ENCODE measurements at places on chromosomes 6 and 20.
A peak's percentile ranks its signal among the peaks of the same experiment; 100 is the strongest.

GRCh38 chr6:53568776-53569616 lies 24.1 kb upstream of the GCLC start:
- DNase-seq = no peak

- no peak for DNase-seq
These were observed 188.9 kb downstream of the TFAP2C start for GRCh38 chr20:56817780-56818675.

DNA sequence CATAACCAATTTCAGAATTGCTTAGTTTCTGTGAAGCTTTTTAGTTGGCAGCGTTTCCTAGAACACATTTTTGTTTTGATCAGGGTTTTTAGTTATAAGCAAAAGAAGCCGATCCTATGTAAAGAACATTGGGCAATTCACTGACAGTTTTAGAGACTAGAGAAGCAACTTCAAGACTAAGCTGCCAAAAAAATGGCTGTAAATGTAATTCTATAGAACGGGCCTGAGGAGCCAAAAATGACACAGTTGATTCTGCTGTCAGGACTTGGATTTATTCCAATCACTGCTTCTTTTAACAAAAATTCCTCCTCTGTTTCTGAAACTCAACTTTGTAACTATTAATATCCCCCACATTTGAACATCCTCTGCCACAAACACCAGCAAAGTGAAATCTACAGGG lies 236.0 kb upstream of the EYS start:
- no peak for DNase-seq

DNA sequence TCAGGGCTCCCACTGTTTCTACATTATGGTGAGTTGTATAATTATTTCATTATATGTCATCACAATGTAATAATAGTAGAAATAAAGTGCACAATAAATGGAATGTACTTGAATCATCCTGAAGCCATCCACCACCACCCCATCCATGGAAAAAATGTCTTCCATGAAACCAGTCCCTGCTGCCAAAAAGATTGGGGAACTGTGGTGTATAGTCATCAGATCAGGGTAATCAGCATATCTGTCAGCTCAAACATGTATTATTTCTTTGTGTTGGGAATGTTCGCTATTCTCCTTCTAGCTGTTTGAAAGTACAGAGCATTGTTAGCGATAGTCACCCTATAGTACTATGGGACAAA lies 33.8 kb upstream of the SLC22A23 start:
- no peak for DNase-seq

- peak; percentile 28 for DNase-seq
These were observed 31.6 kb upstream of the MANEA start for GRCh38 chr6:95545686-95546085.

GRCh38 chr6:30104661-30105060 lies 8.2 kb downstream of the TRIM31 start:
- DNase-seq = no peak

GRCh38 chr20:62808211-62808865 lies 3.7 kb downstream of the OGFR start:
- DNase-seq = peak; percentile 52

GRCh38 chr6:9801249-9801754 lies 613.6 kb downstream of the TFAP2A start:
- no peak for DNase-seq

GRCh38 chr6:150905769-150906168 lies 40.3 kb downstream of the MTHFD1L start:
- no peak for DNase-seq

DNA sequence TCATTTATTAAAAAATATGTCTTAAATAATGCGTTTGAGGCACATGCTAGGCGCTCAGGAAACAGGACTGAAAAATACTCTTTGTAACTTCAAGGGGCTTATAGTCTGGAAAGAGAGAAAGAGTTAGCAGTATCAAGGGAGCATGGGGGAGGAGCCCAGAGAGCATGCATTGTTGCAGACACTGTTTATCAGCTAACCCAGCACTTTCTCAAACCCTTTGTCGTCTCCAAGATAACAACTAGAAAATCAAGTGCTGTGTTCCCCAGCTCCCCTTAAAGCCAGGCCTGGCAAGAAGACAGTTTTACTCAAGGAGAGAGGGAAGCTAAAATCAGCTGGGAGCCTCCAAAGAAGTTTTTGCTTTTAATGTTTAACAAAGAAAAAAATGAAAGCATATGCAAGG lies 98.4 kb downstream of the PERP start:
- DNase-seq = no peak

DNA sequence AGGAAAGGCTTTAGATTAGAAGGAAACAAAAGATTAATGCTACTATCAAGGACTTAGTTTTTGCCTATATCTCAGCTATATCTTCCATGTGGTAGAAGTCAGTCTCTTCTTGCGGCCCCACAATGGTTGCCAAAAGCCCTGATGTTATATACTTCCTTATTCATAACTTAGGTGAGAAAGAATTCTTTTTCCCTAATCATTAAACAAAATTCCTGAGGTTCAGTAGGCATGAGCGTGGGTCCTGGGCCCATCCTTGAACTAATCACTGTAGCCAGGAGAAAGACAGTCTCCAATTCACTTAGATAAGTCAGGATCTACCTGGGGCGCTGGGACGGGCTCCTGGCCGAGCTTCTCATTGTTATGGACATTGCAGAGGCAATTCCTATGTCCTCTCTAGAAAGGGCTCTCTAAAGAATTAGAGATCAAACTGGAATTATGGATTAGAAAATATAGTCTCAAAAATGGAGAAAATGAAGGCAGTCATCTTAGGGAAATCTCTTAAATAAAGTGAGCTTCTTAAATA lies 134.3 kb downstream of the KIF6 start:
- no peak for DNase-seq

DNA sequence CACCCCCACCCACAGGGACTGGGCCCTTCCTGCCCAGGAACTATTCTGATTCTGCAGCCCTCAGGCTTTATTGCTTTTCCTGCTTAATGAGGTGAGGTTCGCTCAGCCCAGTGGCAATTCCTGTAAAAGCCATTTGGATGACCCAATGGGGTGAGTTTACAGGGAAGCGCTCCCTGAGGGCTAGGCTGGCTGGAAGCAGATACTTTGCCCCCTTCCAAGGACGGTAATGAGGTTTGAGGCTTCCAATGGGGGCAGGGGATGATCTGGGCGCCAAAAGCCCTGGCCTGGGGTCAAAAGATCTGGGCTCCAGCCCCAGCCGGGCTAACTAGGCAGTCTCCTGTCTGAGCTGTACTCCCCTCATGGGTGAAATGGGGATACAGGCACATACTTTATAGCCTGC lies 41.8 kb downstream of the RIPOR3 start:
- no peak for DNase-seq

GRCh38 chr6:170314983-170315382 lies 8.4 kb downstream of the FAM120B start:
- no peak for DNase-seq

DNA sequence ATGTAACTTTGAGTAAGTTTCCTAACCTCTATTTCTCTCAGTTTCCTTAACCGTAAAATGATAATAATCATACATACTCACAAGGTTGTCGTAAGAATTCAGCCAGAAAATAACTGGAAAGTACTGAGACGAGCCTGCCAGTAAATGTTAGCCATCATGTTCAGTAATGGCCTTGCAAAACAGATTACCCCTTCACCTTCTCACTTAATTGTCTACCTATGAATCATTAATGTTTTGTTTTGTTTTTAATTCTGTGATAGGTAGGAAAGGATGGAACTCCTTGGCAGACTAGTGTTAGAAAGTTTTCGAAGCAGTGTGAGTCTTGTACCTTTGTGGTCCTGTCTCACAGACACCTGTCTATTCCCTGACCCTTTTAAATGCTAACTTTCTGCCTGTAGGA lies 50.6 kb downstream of the MAPK14 start:
- no peak for DNase-seq

DNA sequence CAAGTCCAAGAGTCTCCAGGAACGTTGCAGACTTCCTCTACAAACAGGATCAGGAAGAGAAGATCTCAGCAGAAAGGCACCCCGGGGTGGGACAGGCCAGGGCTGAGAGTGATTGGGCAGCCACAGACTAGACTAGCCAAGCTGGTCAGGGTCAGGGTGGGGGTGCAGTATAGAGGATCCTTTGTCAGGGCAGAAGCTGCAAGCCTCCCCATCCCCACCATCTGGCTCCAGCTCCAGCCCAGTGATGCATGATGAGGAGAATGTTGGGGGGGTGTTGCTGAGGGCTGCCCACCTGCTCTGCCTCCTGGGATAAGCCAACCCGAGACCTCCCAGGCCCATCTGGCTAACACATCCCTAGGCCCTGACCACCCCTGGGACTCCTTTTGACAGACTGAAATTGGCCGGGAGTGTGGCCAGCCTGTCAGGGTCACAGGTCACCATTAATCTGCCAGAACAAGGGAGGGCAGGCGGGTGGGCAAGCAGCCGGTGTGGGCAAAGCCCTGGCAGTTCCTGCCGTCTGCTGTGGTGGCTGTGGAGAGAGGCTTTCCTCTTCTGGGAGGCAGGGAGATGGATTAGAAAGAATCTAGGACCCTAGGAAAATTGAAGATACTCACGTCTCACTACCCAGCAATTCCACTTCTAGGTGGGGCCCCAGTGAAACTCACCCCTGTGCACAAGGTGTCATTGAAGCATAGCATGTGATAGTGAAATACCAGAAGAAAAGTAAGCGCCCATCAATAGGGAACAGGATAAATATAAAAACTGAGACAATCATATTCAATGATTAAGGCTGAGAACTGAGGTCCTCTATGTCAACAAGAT lies 22.1 kb upstream of the SNTA1 start:
- DNase-seq = no peak

GRCh38 chr6:93416571-93417420 lies 2.6 kb downstream of the EPHA7 start:
- DNase-seq = peak; percentile 39

- peak; percentile 40 for DNase-seq
These were observed 101.2 kb upstream of the CLVS2 start for GRCh38 chr6:122894791-122895190.

DNA sequence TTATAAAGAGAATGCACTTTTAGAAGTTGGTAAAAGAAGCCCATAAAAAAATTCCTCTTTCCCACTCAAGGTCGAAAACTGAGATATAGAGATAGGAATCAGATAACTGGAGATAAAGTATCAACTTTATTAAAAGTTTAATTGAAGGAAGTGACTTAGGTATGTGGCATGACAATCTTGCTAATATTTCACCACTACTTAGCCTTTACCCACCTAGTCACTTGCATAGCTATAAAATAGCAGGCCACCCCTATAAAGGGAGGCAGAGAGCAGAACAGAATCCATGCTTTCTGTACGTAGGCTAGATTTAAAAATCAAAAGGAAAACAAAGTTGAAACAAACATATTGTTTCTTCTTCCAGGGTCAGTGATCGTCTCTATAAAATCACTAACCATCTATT lies 13.2 kb upstream of the TBC1D32 start:
- no peak for DNase-seq

- DNase-seq = no peak
These were observed 7.4 kb downstream of the ATF6B start for GRCh38 chr6:32120573-32121059.

GRCh38 chr20:8535403-8536261 lies 403.6 kb downstream of the PLCB1 start:
- DNase-seq = peak; percentile 17

Measured in MM.1S (cell line).